ENCODE measurements at places on chromosomes 5 and 9.

DNA sequence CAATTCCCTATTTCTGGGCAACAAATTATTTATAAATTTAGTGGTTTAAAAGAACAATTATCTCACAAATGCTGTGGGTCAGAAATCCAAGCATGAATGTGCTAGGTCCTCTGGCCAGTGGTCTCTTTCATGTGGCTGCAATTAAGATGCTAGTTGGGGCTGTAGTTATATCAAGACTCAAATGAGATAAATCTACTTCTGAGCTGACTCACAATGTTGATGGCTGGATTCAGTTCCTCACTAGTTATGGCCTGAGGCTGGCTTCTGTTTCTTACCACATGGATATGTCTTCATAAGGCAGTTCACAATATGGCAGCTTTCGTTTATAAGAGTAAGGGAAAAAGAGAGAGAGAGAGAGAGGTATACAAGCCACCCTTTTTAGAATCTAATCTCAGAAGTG lies 717.0 kb downstream of the PRELID2 start:
- no peak for DNase-seq

GRCh38 chr9:99262949-99263418 lies 40.9 kb downstream of the SEC61B start:
- DNase-seq, result no peak

DNA sequence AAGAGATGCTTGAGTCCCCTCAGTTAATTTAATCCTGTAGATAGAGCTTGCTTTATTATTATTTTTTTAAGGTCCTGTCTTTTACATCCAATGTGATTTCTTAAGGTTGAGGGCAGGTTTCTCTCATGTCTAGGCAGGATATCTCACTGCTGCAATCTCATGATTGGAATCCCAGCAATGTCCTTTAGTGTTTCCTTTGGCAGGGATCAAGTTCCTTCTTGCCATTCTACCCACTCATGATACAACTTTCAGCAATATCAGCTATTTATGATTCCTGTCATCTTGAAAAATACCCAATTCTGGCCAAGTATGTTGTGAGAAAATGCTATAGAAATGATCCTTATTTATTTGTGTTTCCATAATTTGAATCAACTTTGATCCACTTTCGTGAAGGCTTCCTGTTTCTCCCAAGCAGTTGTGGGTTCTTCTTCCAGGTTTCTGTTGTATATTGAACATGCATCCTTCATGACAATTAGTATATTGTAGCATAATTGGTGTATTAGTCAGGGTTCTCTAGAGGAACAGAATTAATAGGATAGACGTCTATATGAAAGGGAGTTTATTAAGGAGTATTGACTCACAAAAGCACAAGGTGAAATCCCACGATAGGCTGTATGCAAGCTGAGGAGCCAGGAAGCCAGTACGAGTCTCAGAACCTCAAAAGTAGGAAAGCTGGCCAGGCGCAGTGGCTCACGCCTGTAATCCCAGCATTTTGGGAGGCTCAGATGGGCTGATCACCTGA lies 18.4 kb upstream of the VPS13A start:
- no peak for DNase-seq

GRCh38 chr5:154342211-154342610 lies 103.6 kb upstream of the SAP30L start:
- no peak for DNase-seq

GRCh38 chr5:113067635-113068344 lies 91.2 kb downstream of the DCP2 start:
- DNase-seq, result no peak

- no peak for DNase-seq
Measured at GRCh38 chr9:136582977-136583735, 37.3 kb upstream of the NOTCH1 start.

GRCh38 chr5:31531543-31531887 lies 378 bp downstream of the DROSHA start:
- no peak for DNase-seq

GRCh38 chr5:133688391-133688790 lies 76.0 kb upstream of the FSTL4 start:
- no peak for DNase-seq

- DNase-seq, result no peak
Measured at GRCh38 chr5:68315679-68316271, 100.2 kb downstream of the PIK3R1 start.

GRCh38 chr9:16345902-16346301 lies 524.6 kb downstream of the BNC2 start:
- DNase-seq, result no peak

- DNase-seq, result no peak
Measured at GRCh38 chr9:113741886-113742854, 133.9 kb upstream of the ZNF618 start.

DNA sequence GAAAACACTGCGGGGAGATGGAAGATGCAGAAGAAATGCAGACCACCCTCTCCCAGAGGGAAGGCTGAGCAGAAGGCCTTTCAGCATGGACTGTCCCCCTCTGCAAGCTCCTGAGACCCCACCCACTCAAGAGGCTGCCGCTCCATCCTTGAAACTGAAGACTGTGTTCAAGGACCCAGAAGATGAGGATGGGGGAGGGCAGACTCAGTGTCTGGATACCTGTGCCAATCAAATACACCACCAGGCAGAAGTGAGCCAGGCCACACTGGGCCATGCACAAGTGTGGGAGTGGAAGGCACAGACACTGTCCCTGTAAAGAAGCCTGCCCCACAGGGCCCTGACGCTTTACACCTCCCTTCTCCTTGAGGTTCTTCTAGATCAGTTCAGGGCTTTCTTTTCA lies 40.0 kb upstream of the IPPK start:
- DNase-seq, result no peak

DNA sequence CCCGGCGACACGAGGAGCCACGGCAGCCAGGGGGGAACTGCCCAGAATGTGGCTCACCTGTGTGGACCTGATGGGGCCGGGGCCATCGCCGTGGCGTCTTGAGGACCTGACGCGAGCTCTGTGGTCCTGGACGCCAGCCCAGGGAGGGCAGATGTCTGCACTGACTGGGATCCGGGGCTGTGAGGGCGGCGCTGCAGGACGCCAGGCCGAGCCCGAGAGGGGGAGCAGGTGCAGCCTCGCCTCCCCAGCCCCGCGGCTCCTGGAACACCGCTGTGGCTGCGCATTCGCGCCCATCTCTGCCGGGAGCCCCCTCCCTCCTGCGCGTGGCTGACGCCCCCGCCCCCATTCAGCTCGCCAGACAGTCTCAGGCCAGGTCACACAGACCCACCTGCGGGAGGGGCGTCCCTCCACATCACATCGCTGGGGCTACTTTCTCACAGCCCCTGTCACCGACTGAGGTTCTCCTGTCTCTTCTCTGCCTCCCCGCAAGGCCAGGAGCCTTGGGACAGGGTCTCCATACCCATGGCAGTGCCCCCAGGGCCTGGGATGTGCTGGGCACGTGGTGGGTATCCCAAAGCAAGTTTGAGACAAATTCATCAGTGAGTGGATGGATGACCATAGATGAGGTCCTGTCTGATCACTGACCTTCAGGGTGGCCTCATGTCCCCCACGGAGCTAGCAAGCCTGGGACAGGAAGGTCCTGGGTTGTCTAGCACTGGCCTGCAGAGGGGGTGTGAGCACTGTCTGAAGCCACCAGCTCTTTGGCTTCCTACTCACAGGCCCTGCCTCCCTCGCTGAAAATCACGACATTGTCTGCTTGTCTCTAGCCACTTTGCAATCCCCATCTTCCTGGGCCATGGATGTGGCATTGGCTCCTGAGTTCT lies 47.3 kb downstream of the RASGEF1C start:
- no peak for DNase-seq

DNA sequence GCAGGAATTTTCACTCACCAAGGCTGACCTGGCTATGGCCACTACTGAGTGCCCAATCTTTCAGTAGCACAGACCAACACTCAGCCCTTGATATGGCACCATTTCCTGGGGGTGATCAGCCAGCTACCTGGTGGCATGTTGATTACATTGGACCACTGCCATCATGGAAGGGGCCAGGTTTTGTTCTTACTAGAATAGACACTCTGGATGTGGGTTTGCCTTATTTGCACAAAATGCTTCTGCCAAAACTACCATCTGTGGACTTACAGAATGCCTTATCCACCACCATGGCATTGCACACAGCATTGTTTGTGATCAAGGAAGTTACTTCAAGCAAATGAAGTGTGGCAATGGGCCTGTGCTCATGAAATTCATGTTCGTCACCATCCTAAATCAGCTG lies 69.7 kb upstream of the SH3GL2 start:
- no peak for DNase-seq

DNA sequence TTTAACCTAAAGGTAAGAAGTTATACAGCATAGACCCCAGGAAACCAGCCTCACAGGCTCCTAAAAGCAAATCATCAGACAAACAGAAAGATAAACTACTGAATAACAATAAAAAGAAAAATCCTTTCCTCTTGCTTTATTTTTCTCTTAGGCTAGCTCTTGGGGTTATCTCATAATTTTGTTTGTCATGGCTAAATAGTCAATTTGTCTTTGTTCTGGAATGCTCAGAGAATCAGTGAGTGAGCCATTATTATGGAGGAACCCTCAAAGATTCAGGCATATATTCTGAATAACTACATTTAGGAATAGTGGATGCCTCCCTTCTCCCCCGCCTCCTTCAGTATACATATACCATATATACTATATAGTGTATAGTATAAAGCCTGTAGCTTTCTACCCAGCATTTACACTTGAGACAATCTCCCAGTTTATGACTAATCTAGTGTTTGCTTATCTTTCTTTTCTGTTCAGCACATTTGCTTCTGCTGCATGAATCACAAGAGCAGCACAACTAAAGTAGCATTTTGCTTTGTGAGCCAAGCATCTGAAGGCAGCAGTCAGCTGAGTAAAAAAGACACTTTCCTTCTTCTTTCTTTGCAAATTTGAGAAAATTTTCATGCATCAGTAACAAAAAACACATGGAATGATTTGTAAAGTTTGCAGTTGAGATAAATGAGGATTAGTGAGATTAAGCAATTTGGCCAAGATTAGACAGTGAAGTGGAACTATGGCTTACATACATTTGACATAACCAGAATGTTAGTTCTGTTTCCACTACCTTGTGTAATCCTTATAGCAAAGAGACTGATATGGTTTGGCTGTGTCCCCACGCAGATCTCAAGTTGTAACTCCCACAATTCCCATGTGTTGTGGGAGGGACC lies 45.3 kb upstream of the PPP3R2 start:
- DNase-seq, result no peak

- DNase-seq, result no peak
Measured at GRCh38 chr9:31030741-31031202, 1353.7 kb upstream of the ACO1 start.
